Activated T-helper 2 cell treated with anti-CD3 and anti-CD28 coated beads, Interferon-gamma antibody, Interleukin-2, Interleukin-4, amounts not matched to agents 10 μg/mL and 5 μg/mL and 100 μg/mL, durations not matched to agents 14 hours and 24 hours and 36 hours (primary cell): ENCODE measurements at places on chromosomes 6 and 20.

DNA sequence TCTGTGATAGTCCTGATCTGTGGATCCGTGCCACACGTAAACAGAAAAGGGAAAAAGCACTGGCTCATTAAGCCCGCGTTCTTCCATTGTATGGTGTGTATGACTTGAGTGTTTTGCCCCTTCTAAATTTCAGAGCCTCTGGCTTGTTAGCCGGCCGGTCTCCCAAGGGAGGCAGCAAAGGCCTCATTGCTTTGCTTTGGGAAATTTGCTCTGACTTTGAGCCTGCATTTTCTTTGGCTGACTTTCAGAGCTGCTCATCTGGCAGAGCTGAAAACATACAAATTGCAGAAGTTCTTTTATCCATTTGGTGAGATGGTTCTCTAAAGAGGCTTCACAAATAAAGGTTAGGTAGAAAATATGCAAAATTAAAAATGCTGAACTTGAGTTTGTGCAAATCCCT lies 123.0 kb downstream of the UTRN start:
- DNase-seq: no peak

DNA sequence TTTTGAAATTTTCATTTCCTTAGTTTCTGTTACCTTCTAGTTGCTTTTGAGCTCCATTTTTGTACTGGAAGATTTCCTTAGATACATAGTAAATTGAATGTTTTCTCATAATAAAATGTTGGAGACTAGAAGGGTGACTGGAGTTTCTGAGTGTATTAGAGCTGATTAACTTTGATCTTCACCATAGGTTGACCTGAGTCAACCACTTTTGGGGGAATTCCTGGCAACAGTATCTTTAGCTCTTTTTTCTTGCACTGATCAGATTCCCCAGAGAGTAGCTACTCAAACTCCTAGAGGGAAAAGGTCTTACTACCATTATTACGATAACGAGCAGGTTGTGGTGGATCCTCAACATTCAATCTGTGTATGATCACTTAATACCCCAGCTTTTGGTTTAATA lies 72.7 kb downstream of the KHDC1L start:
- no peak for DNase-seq

- no peak for DNase-seq
Observed at GRCh38 chr6:157217894-157218370, 105.4 kb downstream of the TMEM242 start.

DNA sequence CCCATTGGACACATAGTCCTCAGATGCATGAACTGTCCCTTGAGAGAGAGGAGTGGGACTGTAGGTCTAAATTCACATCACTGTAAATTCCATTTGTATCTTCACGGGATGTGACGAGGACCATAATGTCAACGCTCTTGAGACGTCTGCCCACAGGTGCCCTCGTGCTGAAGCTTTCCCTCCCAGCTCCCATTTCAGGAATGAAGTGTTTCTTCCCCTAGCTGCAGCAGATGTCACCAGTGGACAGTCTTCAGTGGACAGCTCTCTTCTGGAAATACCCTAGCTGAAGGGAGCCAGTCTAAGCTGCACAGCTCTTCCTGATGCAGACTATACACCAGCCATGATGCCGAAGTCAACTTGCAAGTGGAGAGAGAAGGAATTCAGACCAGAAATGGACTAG lies 217.4 kb upstream of the ECI2 start:
- DNase-seq: no peak

DNA sequence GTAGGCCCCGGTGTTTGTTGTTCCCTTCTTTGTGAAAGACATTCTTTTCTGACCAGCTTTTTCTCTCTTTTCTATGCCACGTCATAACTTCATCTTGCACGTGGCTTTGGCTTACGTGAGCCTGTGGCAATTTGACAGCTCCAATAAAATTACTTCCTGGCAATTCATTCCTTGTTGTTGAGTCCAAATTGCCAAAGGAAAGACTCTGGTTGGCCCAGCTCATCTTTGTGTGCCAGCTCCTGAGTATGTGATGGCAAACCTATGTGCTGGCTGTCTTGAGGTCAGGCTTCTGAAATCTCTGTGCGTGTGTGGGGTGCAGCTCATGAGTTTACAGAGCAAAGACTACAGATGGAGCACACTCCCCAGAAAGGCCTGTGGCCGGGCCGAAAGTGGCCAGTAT lies 272.5 kb upstream of the SGK1 start:
- DNase-seq: no peak

DNA sequence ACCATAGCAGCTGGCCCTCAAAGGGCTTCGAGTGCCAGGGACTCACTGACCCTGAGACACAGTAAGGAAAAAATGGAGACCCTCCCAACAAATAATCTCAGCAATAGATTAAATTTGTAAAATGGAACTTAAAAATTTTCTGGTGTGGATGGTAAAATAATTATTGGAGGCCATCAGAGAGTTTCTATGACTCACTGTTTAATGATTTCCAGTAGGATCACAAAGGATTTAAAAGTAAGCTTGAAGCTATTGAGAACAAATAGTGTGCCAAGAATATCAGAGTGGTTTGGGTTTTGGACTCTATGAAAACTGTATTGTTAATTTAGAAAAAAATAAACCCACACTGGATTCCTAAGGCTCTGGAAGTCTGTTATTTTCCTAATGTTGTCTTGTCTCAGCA lies 115.2 kb upstream of the AKIRIN2 start:
- DNase-seq: no peak

DNA sequence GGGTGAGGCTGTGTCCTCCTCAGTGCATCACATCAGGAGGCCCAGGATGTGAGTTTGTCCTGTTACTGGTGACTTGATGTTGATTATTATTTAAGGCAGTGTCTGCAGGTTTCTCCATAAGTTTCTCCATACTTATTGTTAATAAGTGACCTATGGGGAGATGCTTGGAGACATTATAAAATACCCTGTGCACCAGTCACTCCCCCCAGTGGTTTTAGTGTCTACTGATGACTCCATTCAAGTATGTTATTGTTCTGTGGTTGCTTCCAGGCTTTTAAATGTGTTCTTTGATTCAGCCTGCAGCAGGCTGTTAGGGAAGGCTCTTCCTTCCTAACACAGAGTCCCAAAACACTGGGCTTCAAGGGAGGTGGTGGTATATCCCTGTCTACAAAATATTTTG lies 14.6 kb upstream of the CST3 start:
- no peak for DNase-seq

DNA sequence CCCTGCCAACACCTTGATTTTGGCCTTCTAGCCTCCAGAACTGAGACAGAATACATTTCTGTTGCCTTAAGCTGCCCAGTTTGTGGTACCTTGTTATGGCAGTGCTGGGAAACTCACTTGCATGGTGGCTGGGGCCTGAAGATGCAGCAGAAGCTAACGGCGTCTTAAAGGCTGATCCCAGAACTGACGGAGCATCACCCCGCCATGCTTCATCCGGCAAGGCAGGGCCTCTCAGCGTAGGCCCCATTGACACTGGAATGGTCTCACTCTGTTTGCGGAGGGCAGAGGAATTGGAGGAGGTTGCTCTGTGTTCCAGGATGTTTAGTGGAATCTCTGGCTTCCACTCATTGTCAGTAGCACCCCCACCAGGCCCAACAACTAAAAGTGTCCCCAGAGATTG lies 102.1 kb downstream of the JPH2 start:
- no peak for DNase-seq

- DNase-seq: no peak
Observed at GRCh38 chr20:401682-402495, 6.2 kb upstream of the RBCK1 start.

DNA sequence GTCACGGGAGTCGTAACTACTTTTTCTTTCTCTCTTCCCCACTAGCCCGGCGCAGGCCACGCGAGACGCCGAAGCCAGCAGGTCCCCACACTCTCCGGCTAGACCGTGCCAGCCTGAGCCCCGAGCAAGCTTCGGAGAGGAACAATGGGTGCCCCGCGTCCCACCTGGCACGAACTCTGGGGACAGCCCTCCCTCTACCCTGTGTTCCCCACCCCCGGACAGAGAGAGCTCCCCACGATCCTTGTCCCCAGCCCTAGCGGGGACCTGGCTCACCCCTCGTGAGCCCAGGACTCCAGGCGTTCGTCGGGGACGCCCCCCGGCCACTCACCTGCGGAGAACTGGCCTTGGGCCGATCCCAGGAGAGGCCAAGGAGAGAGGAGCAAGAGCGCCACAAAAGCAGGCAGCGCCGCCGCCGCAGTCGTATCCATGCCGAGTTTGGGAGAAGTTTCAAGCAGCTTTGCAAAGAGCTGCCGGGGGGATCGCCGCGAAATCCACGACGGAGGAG lies 416 bp downstream of the PTPRK start:
- DNase-seq: peak; percentile 20

DNA sequence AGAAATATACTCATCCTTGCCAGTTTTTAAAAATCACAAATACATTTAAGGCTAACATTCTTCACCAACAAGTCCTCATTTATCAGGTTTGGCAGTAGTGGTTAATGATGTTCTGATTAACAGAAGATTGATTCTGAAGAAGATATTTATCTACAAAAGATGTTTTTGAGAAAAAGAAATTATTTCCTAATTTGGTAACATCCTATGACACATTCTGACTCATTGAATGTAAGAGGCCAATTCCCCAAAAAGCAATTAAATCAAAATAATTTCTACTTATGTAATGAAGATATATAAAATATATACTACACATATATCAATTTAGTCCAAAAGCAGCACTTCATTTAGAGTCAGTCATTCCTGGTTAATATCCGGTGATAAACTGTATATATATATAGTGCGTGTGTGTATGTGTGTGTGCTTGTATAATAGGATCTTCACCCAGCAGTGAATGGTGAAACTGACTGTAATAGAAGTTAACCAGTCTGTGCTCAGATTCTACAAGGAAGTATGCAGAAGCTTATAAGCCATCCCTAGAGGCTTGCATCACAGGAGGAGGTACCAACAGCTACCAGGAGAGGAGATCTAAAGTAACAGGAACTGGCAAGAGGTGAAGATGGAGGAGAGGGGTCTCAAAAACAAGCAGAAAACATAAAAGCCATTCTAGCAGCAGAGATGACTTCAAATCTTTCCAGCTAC lies 82.9 kb upstream of the MARCKS start:
- no peak for DNase-seq

- DNase-seq: no peak
Observed at GRCh38 chr6:46062312-46062711, 46.7 kb upstream of the CLIC5 start.

DNA sequence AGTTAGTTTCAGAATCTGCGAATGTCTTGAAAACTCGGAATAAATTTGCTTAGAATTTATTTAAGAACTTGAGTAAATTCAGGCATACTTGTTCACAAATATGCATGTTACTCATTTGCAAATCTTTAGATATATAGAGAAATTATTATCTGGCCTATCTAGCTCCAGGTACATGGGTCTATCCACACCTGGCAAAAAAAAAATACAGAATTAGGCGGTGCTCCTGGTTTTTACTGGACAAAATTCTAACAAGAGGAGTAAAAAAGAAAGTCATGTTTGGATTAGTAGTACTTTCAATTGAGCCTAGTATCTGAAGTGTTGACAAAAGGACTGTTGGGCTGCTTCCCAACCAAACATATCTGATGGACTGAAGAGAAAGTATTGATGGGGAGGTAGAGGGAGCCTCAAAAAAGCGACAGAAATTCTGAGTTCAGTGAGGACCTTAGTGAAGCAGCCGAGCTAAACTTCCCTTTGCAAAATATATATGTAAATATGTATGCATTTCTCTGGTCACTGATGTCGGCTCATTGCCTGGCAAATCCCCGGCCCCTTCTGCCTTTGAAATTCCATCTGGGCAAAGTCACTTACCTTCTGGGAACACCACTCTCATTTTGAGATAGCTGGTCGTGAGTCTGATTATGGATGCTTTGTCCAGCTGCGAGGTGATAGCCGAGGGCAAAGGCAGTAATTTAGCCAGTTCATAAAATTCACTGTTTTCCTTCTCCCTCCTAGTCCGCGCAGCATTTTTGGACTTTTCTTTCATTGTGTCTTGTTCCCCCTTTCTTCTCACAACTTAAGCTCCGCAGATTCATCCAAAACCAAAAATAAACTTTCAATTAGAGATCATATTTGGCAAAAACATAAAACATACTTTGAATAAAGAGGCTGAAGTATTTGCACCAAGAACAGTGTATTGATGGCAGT lies 1.8 kb downstream of the SIM1 start:
- no peak for DNase-seq

DNA sequence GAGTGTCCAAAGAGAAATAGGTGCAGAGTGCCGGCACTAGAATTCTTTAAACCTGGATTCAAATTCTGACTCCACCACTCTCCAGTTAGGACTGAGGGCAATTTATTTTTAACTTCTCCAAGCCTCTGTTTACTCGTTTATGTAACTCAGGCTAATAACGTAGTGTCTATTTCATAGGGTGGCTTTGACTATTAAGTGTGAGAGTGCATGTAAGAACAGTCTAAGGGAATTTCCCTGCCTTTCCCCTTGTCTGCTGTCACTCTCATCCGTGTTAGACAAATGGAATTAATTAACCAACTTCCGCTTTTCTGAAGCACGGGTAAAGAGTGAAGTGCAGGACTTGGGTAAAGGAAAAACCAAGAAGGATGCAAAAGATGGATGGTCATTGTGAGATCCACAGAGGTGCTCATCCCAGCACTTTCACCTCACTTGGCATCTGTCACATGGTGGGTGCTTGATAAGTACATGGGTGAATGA lies 4.1 kb upstream of the ZKSCAN8 start:
- DNase-seq: no peak

GRCh38 chr20:22729180-22729579 lies 144.8 kb upstream of the FOXA2 start:
- no peak for DNase-seq

DNA sequence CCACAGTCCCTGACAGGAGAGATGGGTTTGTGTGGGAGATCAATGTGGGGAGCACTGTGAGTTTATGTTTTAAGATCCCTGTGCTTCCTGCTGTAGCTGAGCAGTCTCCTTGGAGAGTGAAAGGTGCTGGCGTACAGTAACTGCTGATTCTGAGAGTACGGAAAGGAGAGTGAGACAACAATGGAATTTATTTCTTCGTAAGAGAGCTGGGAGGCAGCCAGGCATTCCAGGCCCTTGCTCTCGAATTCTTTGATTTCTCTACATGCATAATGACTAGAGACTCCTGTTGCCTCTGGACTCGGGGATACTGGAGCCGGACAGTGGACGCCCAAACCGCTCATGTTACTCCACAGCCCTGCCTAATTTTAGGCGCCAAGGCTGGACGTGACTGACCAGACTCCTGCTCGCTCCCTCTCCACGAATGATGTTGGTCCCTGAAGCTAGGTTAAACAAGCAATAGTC lies 131.0 kb upstream of the PHACTR1 start:
- DNase-seq: no peak

DNA sequence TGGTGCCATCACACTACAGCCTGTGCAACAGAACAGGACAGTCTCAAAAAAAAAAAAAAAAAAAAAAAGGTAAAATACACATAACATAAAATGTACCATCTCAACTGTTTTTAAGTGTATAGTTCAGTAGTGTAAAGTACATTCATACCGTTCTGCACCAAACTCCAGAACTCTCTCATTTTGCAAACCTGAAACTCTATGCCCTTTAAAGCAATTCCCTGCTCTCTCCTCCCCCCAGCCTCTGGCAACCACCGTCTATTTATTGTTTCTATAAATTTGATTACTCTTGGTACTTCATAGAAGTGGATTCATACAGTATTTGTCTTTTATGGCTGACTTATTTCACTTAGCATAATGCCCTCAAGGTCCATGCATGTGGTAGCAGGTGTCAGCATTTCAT lies 12.9 kb downstream of the RIPOR2 start:
- DNase-seq: no peak

- no peak for DNase-seq
Observed at GRCh38 chr6:109125504-109125903, 30.2 kb downstream of the CEP57L1 start.

- DNase-seq: no peak
Observed at GRCh38 chr6:34573567-34574183, 17.5 kb upstream of the SPDEF start.
